ENCODE measurements at places on chromosomes 3 and 15. TPM values are rescaled to one million over a fixed set of nuclear protein-coding genes. Genes with fewer than 3 reads are reported as not detected.

The AGTR1 gene
- not detected for total RNA-seq

The MYL3 gene
- total RNA-seq, result not detected

The FAM240A gene
- total RNA-seq, result not detected

The KCNMB2 gene
- total RNA-seq, result not detected

The GOLGA6L10 gene
- 2.3 TPM for total RNA-seq

The KY gene
- total RNA-seq, result not detected

The TMF1 gene
- 34.5 TPM for total RNA-seq

The ITIH4 gene
- 3.2 TPM for total RNA-seq

The UACA gene
- 59.9 TPM for total RNA-seq

The NRG4 gene
- total RNA-seq, result 5.2 TPM

The EPHB1 gene
- 0.15 TPM for total RNA-seq

The SERPINI2 gene
- not detected for total RNA-seq

The NAALADL2 gene
- total RNA-seq, result 10.6 TPM

The P2RY13 gene
- total RNA-seq, result not detected

The PPCDC gene
- 24.4 TPM for total RNA-seq

The BSN gene
- 0.23 TPM for total RNA-seq

The CPNE9 gene
- total RNA-seq, result not detected

The OCA2 gene
- total RNA-seq, result not detected

The CRABP1 gene
- not detected for total RNA-seq

The GDPGP1 gene
- total RNA-seq, result 7.6 TPM

The LRRC3B gene
- total RNA-seq, result not detected

The SCAANT1 gene
- not detected for total RNA-seq

The ATP6V1A gene
- total RNA-seq, result 56.2 TPM

The CEMIP gene
- total RNA-seq, result 0.61 TPM

The TYRO3 gene
- 30.8 TPM for total RNA-seq

The SLC22A14 gene
- total RNA-seq, result not detected

The SLC2A2 gene
- total RNA-seq, result not detected

The NEK10 gene
- total RNA-seq, result 4.3 TPM

The TUSC7 gene
- not detected for total RNA-seq

The C3orf22 gene
- total RNA-seq, result not detected

The ADAMTS17 gene
- total RNA-seq, result 2.0 TPM

The ARPIN gene
- total RNA-seq, result 30.4 TPM

The FAM81A gene
- total RNA-seq, result 7.0 TPM

The TRAIP gene
- 18.1 TPM for total RNA-seq

The TEX9 gene
- 11.8 TPM for total RNA-seq

The PTH1R gene
- not detected for total RNA-seq

The PLSCR2 gene
- total RNA-seq, result not detected

The CASR gene
- not detected for total RNA-seq

The SHC4 gene
- total RNA-seq, result 0.44 TPM

The SCG3 gene
- not detected for total RNA-seq

The SLC12A1 gene
- not detected for total RNA-seq

The RAB6B gene
- 0.52 TPM for total RNA-seq

The FOXB1 gene
- total RNA-seq, result 2.2 TPM

The GOLGA6L7 gene
- not detected for total RNA-seq

The GPR160 gene
- total RNA-seq, result 11.1 TPM

The HYAL1 gene
- 1.3 TPM for total RNA-seq

The MLF1 gene
- 55.5 TPM for total RNA-seq

The HHLA2 gene
- total RNA-seq, result not detected

The LRTM1 gene
- not detected for total RNA-seq

The TMEM212 gene
- not detected for total RNA-seq

The IGSF11 gene
- not detected for total RNA-seq

The PLA2G4D gene
- 1.4 TPM for total RNA-seq

The CACNA2D2 gene
- not detected for total RNA-seq

The VWA5B2 gene
- total RNA-seq, result 0.76 TPM

The GUCA1C gene
- total RNA-seq, result not detected

The SPTBN5 gene
- 2.6 TPM for total RNA-seq

The ZNF860 gene
- 2.6 TPM for total RNA-seq

All from PC-9 (cell line).